GM23248 (cell line): ENCODE measurements at places on chromosomes 2 and 18.
A peak's percentile ranks its signal among the peaks of the same experiment; 100 is the strongest.

DNA sequence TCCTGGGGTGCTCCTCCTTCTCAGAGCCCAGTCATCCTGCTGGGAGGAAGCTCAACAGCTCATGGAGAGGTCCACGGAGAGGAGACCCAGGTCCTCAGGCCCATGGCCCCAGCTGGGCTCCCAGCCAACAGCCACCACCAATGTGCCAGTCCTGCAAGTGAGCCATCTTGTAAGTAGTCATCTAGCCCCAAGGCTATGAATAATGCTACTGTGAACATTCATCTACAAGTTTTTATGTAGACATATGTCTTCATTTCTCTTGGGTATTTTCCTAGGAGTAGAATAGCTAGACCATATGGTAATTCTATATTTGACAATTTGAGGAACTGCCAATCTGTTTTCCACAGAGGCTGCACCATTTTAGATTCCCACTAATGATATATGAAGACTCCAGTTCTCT is 166.1 kb downstream of the MTCL1 start:
- DNase-seq: peak; percentile 67

DNA sequence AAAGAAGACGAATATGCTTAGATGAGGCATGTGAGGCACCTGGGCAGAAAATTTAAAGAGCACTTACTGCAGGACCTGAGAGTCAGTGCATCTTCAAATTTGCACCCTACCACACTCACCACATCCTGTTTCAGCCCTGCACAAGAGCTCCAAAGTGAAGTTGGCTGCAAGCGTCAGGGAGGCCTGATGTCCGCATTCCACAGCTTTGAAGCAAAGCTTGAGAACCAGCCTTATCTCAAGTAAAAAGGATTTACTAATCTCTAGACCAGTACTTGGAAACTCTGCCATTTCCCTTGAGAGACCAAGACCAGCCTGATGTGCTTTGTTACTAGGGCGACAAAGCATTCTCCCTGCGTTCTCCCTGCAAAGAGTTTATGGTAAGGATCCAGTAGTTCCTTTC is 3.4 kb upstream of the ASNSD1 start:
- no peak for DNase-seq

DNA sequence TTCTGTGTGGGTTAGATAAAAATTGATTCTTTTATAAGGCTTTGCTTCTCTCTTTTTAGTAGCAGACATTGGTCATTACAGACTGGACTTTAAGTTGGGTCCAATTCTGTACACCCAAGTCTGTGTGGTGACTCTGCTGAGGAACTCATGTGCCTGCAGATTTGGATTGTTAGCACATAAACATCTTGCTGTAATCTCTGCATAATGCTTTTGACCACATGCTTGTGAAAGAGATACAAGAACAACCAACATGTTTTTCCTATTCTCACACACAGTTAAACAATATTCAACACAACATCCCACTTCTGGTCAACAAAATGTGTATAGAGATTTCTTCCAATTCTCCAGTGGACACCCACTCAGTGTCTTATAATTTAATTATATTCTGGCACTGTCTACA is 270.1 kb downstream of the RDH14 start:
- peak; percentile 30 for DNase-seq

- no peak for DNase-seq
Measured at GRCh38 chr2:217445723-217446122, 557.1 kb downstream of the TNS1 start.

- peak; percentile 42 for DNase-seq
Measured at GRCh38 chr18:62037989-62038778, 145.4 kb upstream of the RNF152 start.

GRCh38 chr2:45026924-45027450 is 17.7 kb upstream of the SIX2 start:
- no peak for DNase-seq

- no peak for DNase-seq
Measured at GRCh38 chr2:108612153-108612513, 77.9 kb downstream of the LIMS1 start.

DNA sequence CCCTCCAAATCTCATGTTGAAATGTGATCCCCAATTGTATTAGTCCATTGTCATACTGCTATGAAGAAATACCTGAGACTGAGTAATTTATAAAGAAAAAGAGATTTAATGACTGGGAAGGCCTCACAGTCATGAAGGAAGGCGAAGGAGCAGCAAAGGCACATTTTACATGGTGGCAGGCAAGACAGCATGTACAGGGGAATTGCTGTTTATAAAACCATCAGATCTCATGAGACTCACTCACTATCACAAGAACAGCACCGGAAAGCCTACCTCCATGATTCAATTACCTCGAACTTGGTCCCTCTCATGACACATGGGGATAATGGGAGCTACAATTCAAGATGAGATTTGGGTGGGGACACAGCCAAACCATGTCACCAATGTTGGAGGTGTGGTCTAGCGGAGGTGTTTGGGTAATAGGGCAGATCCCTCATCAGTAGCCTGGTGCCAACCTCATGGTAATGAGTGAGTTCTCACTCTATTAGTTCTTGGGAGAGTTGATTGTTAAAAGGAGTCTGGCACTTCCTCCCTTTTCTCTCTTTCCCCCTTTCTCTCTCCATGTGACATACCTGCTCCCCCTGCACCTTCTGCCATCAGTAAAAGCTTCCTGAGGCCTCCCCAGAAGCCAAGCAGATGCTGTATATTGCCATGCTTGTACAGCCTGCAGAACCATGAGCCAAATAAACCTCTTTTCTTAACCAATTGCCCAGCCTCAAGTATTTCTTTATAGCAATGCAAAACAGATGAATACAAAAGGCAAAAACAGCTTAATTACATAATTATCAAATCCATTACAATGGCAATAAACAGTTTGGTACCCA is 14.5 kb upstream of the FN1 start:
- no peak for DNase-seq

DNA sequence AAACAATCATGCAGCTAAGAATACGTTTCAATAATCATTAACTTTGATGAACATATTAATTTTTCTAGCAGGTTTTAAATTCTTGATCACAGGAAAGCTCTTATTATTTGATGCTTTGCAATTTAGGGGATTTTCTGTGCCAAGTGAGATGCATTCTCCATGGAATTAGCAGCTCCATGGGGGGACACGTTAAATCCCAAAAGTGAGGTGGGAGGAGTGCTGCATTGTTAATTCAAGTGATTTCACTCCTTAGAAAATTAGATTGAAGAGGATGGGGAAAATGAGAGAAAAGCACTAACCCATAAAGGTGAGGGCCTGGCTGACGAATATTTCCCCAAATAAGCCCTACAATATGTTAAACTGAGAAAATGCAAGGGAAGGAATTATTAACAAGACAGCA is 69.2 kb downstream of the ACVR1C start:
- DNase-seq: no peak

DNA sequence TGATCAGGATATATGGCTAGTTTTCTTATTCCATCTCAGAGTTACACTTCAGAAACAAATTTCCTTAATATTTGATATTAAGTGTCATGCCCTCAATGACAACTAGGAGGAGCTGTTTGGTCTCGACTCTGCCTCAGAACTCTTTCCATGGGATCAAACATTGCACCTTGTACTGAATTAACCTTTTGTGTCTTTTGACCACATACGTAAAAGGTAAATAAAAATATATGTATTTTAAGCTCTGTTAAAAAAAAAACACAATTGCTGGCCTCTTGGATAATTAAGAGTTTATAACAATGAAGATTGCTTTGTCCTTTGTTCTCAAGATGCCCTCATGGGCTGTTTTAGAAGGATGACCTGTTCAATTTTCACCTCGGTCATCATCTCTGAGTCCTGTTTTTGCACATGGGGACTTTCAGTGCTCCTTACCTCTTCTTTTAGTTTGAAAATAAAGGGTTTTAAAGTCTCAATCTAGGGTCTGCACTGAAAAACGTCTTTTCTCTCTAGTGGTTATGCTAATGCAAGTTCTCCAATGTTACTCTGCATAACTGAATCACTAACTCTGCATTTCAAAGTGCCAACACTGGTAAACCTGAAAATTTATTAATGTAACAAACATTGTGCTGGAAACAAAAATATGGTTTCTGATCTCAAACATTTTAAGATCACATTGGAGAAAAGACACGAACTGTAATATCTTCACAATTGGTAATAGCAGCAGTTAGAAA is 18.8 kb upstream of the FN1 start:
- peak; percentile 55 for DNase-seq

DNA sequence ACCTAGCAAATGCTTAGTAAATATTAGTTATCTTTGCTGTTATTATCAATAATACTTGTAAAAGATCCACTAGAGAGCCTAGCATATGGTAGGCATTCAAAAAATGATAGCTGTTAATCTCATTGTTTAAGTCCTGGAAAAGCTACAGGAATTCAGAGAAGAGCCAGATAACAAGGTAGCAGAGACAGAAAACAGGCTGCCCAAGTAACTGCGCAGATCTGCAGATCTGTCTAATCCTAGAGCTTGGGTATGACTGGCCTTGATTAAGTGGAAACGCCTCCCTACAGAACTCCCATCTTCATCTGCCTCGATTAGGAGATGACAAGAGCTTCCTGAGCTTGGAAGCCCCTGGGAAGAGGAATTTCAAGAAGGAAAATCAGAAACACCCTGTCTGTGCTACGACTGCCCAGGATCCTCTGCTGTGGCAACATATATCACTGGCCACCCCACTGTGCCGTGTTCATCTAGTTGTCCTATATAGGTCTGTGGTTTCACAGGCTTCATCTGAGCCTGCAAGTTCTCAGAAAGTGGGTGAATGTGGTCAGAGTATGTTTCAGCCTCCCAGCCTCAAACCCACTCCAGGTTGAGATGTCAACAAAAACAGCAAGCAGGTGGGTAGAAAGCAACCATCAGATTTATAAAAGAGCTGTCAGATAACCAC is 151.5 kb upstream of the PKDCC start:
- DNase-seq: no peak

GRCh38 chr18:41482501-41482900 is 472.5 kb upstream of the PIK3C3 start:
- no peak for DNase-seq

DNA sequence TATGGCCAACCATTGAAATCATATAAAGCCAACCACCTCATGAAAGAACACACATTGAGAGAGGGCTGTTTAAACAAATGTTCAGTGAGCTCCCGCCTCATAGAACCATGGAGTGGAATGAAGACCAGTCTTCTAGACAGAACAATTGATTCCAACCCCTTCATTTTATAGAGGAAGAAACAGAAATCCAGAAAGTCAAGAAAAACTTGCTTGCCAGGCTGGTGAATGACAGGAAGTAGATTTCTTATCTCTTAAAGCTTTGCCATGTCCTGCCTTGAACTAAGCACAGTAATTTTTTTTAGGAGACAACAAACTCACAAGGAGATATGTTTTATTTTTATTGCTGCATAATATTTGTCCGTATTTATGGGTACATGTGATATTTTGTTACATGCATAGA is 16.5 kb upstream of the NRP2 start:
- DNase-seq: no peak

DNA sequence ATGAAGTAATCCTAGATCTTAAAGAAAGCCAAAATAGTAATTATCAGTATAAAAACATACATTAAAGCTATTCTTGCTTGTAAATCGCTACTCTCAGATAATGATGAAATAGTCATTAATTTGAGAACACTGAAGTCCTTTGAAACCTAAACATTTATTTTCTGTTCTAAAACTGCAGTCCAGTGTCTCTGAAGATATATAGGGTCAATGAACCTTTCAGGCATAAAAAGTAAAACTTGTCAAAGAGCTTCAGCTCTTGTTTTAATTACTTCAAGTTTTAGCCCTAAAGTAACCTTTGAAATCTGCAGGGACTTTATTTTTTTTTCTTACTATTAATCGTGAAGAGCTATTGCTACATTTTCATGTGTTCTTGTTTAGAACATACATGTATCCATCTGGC is 116.3 kb downstream of the KYNU start:
- no peak for DNase-seq

- peak; percentile 9 for DNase-seq
Measured at GRCh38 chr18:13137670-13138419, 80.7 kb upstream of the LDLRAD4 start.

DNA sequence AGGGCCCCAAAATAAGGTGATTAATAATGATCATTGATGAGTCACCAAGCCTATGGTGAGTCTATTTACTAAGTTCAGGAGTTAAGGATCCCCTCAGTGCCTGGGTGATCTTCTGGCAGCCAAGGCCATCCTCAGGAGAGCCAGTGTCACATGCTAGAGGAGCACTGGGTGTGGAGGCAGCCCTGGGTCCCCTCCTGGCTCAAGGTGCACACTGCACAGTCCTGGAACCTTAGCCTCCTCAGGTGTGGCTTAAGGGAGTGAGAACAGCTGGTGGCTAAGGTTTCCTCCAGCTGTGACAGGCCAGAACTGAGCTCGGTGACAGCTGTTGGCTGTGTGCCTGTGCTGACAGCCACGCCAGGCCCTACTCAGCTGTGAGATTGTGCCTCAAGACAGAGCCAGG is 52.1 kb upstream of the ACAA2 start:
- DNase-seq: peak; percentile 19
